ENCODE measurements at places on chromosomes 2 and 18.

DNA sequence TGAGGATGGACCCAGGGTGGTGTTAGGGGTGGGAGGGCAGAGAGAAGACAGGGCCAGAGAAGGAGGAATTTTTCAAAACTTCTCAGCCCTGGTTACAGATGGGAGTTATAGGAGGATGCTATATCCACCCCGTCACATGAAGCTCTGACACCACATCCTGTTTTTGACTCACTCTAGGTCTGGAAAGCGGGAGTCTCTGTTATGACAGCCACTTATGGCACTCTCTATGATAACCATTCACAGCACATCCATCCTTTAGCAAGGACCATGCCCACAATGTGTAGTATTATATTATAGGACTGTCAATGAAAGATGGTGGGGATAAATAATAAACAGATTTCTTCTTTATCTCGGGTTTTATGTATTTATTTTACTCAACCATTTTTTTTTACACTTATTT, 461.2 kb downstream of the CDH2 start:
- no peak for DNase-seq

GRCh38 chr2:42067521-42067920, 19.7 kb downstream of the PKDCC start:
- DNase-seq, result no peak

- no peak for DNase-seq
Measured at GRCh38 chr2:30888852-30889409, 81.7 kb upstream of the CAPN13 start.

DNA sequence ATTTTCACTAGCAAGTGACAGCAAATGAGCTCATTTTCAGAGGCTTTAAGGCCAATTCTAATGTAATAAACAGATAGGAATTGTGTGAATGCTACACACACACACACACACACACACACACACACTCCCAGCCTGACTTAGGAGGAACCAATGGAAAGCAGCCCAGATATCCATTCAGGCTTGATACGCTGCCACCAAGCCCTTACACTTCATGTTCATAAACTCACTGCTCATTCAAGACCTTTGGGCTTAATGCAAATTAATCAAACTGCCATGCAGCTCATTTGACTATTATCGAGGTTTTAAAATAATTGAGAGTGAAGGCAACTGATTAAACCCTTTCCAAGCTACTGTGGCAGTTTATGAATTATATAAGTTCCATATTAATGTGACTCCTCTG, 298.9 kb upstream of the NCKAP5 start:
- DNase-seq, result peak; percentile 82

GRCh38 chr2:7437716-7438632, 520.8 kb downstream of the RNF144A start:
- DNase-seq, result no peak
